RWPE1 (cell line): ENCODE measurements at places on chromosomes 2 and 18.

DNA sequence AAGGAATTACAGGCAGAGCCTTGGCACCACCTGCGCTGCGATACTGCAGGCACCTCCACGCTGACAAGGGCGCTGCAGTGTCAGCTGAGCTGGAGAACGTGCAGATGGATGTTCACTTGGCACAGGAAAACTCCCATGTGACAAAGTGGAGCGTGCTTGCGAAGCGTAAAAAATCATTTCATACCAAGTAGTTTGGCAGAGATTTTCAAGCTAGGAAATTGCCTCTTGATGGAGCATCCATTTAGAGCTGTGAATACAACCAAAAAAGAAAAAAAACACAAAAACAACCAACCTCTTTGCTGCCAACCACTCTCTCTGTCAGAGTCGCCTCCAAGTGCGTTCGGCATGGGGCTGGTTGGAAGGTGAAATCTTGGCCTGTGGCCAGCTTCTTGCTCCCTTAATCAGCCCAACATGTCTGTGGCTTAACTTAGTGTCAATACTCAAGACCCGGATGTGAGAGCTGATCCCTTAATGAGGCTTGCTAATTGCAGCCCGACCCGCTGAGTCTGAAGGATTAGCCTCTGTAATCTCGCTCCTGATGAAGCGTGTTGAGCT lies 38.1 kb downstream of the ACOXL start:
- no peak for DNase-seq

- no peak for DNase-seq
Observed at GRCh38 chr18:9960258-9960904, 46.6 kb downstream of the VAPA start.

DNA sequence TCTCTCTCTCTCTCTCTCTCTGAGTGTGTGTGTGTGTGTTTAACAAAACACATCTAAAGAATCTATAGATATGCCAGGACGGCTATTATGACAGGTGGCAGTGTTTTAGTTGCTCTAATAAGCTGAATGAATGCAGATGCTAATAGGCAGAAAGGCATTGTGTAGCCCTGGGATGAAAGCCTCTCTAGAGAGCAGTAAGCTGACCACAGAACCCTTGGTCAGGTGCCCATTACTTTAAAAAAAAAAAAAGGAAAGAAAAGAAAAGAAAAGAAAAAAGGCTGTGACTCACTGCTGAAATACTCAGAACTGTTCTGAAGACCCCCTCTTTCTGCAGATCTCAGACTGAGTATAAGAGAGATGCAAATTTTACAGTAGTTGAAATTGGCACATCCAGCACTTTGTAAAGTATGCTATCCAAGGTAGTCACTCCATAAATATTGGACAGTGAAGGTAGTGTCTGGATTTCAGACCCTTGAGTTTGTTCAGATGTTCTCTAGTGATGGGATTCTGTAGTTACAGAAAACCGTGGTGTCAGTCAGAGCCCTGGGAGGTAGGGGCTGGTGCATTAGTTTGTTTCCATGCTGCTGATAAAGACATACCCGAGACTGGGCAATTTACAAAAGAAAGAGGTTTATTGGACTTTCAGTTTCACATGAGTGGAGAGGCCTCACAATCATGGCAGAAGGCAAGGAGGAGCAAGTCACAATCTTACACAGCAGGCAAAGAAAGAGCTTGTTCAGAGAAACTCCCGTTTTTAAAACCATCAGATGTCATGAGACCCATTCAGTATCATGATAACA lies 30.9 kb downstream of the OSBPL6 start:
- DNase-seq = no peak

- no peak for DNase-seq
Observed at GRCh38 chr2:55954306-55955035, 30.9 kb upstream of the EFEMP1 start.

DNA sequence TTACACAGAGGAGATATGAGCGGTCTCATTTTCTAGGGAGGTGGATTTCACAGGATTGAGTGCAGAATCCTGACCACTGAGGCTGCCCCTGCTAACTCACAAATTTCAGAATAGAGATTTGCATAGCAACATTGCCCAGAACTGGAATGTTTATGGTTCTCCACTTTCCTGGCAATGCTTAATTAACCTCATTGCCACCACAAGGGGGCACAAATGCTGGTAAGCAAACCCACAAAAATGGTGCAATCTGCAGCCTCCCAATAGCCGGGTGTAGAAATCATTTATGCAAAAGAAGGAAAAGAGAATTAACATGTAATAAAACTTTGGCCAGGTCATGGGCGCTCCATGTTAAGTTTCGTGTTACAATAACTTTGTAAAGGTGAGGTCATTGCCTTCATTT lies 112.4 kb downstream of the CYRIA start:
- peak; percentile 15 for DNase-seq

GRCh38 chr2:121044412-121044811 lies 240.6 kb downstream of the TFCP2L1 start:
- DNase-seq = no peak

- no peak for DNase-seq
Observed at GRCh38 chr2:79670198-79670597, 157.3 kb downstream of the CTNNA2 start.

GRCh38 chr2:221655300-221655699 lies 83.2 kb upstream of the EPHA4 start:
- DNase-seq = no peak

DNA sequence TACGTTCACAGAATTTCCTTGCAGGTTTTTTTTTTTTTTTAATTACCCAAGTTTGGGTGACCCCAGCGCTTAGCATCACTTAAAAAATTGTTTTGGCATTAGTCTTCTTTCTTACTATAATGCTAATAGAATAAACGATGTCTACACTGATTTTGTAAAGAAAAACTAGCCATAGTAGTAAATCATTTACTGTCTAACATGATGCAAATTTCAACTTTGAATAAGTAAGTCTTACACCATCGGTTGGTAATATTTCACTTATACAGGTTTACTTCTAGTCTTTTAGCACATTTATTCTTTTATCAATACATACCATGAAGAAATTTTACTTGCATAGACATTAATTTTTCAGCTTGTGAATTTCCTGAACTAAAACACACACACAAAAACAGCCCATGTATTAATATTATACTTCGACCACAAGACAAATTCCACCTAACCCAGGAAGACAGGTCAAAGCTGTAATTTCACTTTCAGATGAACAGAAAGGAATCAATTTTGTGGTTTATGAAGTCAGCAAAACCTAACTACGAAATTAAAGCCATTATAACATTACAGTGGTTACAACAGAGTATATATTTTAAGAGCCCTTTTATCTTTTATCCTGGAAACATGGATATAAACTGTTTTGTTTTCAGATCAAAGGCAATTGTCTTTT lies 1.9 kb downstream of the YES1 start:
- DNase-seq = no peak

GRCh38 chr2:210496512-210496911 lies 20.0 kb upstream of the LANCL1 start:
- DNase-seq = no peak

DNA sequence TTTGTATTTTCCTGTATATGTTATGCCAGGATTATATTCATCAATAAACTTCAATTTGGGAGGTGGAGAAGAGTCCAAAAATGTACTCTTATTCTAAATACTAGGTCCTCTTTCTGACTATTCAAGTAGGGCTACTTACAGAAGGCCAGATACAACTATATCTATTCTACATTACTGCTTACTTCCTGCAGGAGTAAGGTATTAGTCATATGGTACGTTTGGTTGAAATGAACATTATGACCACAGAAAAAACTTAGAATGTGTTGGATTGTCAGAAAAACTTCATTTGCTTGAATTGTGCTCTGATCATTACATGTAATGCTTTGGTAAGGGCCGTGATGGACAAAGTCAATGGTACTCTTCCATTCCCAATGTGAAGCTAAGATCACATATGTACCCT lies 35.0 kb downstream of the STAT4 start:
- peak; percentile 5 for DNase-seq

DNA sequence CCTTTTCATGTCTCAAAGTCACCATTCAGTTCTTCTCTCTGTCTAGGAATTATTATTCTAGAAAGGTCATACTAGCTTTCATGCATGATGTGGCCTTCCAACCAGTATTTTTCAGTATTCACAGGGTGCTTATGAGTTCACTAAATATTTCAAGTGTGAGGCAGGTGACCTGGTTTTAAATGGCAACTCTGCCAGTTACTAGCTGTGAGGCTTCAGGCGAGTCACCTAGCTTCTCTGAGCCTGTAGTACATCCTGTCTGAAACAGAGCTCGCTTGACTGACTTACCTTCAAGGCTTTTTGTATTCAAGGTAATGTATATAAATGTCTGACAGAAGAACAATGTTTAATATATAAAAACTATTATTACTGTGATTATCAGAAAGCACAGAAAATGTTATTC lies 19.4 kb upstream of the ACVR1 start:
- no peak for DNase-seq

DNA sequence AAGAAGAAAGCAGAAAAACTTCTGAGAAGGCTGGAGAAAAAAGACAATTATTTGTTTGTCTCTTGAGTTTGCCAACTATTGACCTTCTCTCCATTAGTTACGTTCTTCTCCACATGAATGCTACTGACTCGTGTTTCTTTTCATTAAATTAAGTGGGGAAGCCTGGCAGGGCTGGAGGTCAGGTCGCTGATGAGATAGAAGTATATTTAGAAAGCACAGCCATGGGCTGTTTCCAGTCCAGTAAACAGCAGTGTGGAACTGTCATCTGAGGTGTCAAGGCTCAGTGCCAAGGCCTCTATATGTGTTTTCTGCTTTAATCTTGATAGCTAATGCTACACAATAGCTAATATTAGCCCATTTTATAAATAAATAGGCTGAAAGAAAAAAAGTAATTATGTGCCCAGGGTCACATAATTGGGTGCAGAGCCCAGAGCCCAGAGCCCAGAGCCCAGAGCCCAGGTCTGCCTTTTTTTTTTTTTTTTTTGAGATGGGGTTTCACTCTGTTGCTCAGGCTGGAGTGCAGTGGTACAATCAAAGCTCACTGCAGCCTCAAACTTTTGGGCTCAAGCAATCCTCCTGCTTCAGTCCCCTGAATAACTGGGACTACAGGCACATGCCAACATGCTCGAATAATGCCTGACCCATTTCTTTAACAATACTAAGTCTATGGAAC lies 6.3 kb downstream of the MSGN1 start:
- DNase-seq = no peak

- peak; percentile 62 for DNase-seq
Observed at GRCh38 chr18:54023471-54023870, 201.0 kb downstream of the MBD2 start.

DNA sequence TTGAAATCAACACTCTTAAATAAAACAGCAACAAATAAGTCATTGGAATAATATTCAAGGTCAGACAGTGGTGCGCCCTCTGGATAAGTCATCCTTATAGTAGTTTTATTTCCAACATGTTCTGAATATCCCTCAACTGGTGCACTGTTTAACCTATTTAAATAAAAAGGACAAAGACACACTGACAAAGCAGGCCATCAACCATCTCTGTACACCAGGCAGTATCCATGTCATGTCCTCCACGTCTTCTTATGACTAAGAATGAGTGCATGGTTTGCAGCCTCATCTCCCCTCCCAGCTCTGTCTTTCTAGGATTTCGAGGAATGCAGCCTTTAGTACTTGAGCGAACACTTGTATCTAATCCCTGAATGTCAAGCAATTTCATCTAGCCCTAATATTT lies 42.4 kb downstream of the ST3GAL5 start:
- no peak for DNase-seq

DNA sequence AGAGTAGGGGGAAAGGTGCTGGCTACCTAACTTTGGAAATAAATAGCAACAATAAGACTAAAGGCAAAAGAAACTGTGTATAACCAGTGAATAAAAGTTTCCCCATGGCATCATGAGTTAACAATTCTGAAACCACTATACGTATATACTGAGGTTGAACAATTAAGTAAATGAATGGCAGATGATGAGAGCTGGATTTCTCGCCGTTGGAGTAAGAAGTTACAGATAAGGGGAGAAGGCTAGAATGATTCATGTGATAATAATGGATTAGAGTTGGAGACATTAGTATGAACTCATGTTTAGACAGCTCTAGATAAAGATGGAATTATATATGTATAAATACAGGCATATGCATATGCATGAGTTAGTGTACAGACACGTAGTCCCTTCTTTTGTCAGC lies 152.7 kb downstream of the UBR3 start:
- no peak for DNase-seq

DNA sequence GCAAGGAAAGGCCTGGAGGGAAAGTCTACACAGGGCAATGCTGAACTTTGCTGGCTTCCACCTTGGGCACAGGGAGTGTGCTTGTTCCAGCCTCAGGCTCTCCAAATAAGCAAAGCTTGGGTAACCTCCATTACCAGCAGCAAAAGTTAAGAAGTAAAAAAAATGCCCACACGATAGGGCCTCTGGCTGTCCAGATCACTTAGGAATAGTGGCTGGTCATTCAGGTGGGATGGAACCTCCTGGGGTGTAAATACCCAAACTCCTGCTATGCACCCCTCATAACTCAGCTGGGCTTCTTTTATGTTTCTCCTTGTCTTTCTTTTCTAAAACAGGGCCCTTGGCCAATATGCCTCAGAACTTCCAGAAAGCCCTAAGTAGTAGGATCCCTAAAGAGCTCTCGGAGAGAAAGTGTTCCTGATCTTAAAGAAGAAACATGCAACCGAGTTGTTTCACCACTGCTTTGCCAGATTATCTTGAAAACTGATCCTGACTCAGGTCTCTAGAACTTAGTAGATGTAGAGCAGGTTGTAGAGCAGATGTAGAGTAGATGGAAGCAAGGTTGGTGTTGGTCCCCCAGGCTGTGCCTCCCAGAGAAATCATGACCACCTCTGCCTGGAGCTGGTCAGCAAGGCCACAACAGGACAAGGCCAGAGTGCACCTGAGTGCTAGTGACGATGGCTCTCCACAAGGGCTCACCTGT lies 2.0 kb upstream of the OSR1 start:
- DNase-seq = no peak
